Stimulated activated naive B cell treated with anti-CD40 and anti-IgM and Interleukin-4, amounts not matched to agents 10 μg/mL and 1 μg/mL and 100 μg/mL, for 72 hours (primary cell): ENCODE measurements at places on chromosomes 16 and 17.

- peaks cover 35% of the 10 kb centered on the region for H3K4me1 ChIP-seq
- H3K4me3 ChIP-seq = no peak overlapping the region
- H3K36me3 ChIP-seq = peaks cover 21% of the 10 kb centered on the region
- no peak for DNase-seq
- no peaks in the 10 kb centered on the region for H3K27me3 ChIP-seq
- H3K27ac ChIP-seq = no peak overlapping the region
These were observed 161.0 kb downstream of the SEC14L1 start for GRCh38 chr17:77301694-77302266.

- DNase-seq = no peak
- peaks cover 4% of the 10 kb centered on the region for H3K4me1 ChIP-seq
- H3K27ac ChIP-seq = no peak overlapping the region
- H3K27me3 ChIP-seq = no peaks in the 10 kb centered on the region
- no peaks in the 10 kb centered on the region for H3K36me3 ChIP-seq
- no peak overlapping the region for H3K4me3 ChIP-seq
These were observed 191.0 kb downstream of the TANC2 start for GRCh38 chr17:63156986-63157385.

DNA sequence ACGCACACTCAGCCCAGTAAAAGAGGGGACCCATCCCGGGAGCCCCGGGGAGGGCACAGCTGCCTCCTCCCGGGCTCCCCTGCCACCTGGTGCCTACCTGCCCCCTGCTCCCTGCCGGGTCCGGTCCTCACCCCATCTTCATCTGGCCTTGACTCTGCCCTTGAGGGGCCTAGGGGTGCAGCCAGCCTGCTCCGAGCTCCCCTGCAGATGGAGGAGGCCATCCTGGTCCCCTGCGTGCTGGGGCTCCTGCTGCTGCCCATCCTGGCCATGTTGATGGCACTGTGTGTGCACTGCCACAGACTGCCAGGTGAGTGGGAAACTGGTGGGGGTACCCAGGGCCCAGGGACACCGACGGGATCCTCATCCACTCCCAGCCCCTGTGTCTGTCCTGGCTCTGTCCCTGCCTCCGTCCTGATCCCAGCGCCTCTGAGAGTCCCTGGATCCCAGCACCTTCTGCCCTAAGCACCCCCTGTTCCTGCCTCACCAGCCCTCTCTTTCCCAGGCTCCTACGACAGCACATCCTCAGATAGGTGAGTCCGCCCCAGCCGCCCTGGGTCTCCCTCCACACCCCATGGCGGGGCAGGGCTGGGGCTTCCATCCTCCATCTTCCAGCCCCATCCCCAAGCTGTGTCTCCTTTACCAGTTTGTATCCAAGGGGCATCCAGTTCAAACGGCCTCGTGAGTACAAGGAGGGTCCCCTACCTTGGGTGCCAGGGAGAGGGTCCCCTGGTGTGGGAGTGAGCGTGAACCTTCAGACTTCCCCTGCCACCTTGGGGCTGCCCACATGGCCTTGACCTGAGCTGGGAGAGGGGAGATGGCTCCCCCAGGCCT lies 574 bp downstream of the LAT start:
- peak overlapping the region; percentile 47 for H3K27ac ChIP-seq
- H3K4me3 ChIP-seq = peak overlapping the region; percentile 20
- no peak for DNase-seq
- peaks cover 26% of the 10 kb centered on the region for H3K4me1 ChIP-seq
- no peaks in the 10 kb centered on the region for H3K27me3 ChIP-seq
- peaks cover 80% of the 10 kb centered on the region for H3K36me3 ChIP-seq

DNA sequence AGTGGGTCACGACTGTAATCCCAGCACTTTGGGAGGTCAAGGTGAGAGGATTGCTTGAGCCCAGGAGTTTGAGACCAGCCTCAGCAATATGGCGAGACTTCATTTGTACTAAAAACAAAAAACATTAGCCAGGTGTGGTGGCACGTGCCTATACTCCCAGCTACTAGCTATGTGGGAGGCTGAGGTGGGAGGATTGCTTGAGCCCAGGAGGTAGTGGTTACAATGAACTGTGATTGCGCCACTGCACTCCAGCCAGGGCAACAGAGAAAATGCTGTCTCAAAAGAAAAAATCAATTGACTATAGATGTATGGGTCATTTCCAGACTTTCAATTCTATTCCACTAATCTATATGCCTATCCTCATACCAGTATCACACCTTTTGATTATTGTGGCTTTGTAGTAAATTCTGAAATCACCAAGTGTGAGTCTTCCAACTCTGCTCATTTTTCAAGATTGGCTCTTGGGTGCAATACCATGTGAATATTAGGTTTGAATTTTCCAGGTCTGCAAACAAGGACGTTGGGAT lies 27.2 kb upstream of the CEP20 start:
- no peak overlapping the region for H3K4me3 ChIP-seq
- H3K4me1 ChIP-seq = peaks cover 8% of the 10 kb centered on the region
- no peak for DNase-seq
- H3K27me3 ChIP-seq = no peaks in the 10 kb centered on the region
- no peaks in the 10 kb centered on the region for H3K36me3 ChIP-seq

- peaks cover 26% of the 10 kb centered on the region for H3K4me1 ChIP-seq
- DNase-seq = peak; percentile 30
- no peaks in the 10 kb centered on the region for H3K27me3 ChIP-seq
These were observed 801 bp downstream of the VPS35 start for GRCh38 chr16:46688101-46688653.

GRCh38 chr17:13265311-13265710 lies 247.5 kb upstream of the ELAC2 start:
- no peak overlapping the region for H3K27ac ChIP-seq
- no peak overlapping the region for H3K4me3 ChIP-seq
- H3K36me3 ChIP-seq = no peaks in the 10 kb centered on the region
- H3K27me3 ChIP-seq = peaks cover 3% of the 10 kb centered on the region
- H3K4me1 ChIP-seq = no peaks in the 10 kb centered on the region

DNA sequence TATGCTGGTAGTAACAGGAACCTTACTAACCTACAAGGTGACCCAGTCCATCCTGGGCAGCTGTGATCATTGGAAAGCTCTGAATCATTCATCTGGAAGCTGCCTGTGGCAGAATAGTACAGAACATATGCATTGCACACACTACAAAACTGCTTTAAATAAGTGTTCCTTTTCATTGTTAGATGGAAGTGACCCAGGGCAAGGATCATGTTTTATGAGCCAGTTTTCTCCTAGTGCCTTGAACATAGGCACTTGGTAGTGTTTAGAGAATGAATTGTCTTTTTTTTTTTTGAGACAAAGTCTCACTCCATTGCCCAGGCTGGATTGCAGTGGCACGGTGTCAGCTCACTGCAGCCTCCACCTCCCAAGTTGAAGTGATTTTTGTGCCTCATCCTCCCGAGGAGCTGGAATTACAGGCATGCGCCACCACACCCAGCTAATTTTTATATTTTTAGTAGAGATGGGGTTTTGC lies 55.4 kb downstream of the TENT4B start:
- no peak for DNase-seq
- peaks cover 2% of the 10 kb centered on the region for H3K36me3 ChIP-seq

GRCh38 chr17:3005696-3006095 lies 57.7 kb downstream of the OR1D5 start:
- H3K4me3 ChIP-seq = no peak overlapping the region
- H3K27me3 ChIP-seq = no peaks in the 10 kb centered on the region
- no peak overlapping the region for H3K27ac ChIP-seq
- H3K36me3 ChIP-seq = peaks cover 1% of the 10 kb centered on the region

- peaks cover 56% of the 10 kb centered on the region for H3K36me3 ChIP-seq
- H3K27ac ChIP-seq = no peak overlapping the region
- DNase-seq = no peak
- H3K27me3 ChIP-seq = no peaks in the 10 kb centered on the region
- H3K4me3 ChIP-seq = no peak overlapping the region
These were observed 22.9 kb downstream of the CRAMP1 start for GRCh38 chr16:1635070-1635469.

DNA sequence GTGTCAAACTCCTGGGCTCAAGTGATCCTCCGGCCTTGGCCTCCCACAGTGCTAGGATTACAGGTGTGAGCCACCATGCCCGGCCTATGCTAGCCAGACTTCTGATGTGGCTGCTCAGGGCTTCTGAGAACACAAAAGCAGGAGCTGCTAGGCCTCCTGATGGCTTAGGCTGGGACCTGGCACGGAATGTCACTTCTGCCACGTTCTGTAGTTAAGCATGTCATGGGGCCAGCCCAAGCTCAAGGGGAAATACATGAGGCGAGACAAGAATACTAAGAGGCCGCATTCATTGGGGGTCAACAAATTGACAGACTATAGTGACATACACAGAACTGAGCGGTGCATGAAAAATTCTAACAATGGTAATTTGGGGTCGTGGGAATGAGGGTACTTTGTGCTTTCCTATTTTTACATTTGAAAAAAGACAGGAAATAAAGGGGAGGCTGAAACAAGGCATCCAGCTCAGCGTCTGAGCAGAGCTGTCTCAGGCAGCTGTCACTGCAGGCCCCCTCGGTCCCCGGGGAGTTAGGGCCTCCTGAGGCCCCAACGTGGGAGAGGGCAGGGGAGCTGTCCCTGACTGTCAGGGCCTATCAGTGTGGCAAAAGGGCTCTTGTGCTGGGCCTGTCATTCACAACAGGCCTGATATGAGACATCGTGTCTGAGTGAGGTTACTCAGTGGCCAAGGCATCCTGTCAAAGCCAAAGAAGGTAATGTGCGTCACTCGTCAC lies 26.4 kb downstream of the CFAP20 start:
- no peaks in the 10 kb centered on the region for H3K36me3 ChIP-seq
- H3K27me3 ChIP-seq = peaks cover 4% of the 10 kb centered on the region
- peaks cover 8% of the 10 kb centered on the region for H3K4me1 ChIP-seq
- H3K4me3 ChIP-seq = no peak overlapping the region
- H3K27ac ChIP-seq = no peak overlapping the region
- no peak for DNase-seq

DNA sequence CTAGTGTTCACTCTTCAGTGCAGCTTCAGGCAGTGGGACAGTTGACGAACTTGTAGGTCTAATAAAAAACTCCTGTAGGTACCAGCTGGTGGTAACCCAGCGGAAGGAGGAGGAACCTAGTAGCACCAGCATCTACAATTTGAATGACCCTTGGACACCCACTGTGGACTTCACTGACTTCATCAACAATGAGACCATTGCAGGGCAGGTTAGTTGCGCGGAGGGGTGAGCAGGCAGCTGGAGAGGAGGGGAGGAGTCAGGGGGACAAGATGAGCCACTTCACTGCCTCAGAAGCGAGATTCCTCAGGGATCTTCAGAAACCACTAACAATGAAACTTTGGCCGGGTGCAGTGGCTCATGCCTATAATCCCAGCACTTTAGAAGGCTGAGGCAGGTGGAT lies 22.3 kb downstream of the AOC3 start:
- H3K4me1 ChIP-seq = no peaks in the 10 kb centered on the region
- no peak for DNase-seq
- H3K4me3 ChIP-seq = no peak overlapping the region

DNA sequence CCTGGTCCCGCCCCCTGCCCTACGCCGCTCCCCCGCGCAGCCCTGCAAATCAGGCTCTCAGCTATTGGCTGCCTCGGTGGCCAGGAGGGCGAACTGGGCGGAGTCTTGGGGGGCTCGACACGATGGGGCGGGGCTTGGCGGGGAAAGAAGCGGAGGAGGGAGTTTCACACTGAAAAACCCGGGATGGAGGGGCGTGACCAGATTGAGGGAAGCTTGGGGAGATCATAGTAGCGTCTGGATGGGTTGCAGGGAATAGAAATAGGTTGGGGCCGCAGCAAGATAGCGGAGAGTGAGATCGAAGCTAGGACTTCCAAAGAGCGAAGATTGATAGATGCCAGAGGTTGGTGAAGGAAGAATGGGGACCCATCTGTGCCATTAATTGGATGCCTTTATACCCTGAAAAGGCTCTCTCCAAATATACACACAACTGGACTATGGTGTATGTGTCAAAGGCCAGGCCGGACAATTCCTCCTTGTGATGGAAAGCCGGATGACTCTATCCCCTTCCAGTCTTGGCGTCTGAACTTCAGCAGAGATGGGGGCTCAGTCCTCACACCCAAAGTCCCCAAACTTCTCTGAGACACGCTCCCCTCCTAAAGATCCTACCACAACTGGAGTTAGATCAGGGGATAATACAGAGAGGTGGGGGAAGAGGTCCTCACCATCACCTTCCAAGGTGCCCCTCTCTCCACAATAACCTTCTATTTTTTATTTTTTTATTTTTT lies 376 bp upstream of the STAC2 start:
- no peaks in the 10 kb centered on the region for H3K36me3 ChIP-seq
- peaks cover 19% of the 10 kb centered on the region for H3K4me1 ChIP-seq
- H3K27me3 ChIP-seq = peaks cover 79% of the 10 kb centered on the region
- peak overlapping the region; percentile 83 for H3K4me3 ChIP-seq
- DNase-seq = no peak

GRCh38 chr17:68641276-68642117 lies 40.3 kb upstream of the FAM20A start:
- no peaks in the 10 kb centered on the region for H3K4me1 ChIP-seq
- no peak for DNase-seq
- H3K36me3 ChIP-seq = no peaks in the 10 kb centered on the region

DNA sequence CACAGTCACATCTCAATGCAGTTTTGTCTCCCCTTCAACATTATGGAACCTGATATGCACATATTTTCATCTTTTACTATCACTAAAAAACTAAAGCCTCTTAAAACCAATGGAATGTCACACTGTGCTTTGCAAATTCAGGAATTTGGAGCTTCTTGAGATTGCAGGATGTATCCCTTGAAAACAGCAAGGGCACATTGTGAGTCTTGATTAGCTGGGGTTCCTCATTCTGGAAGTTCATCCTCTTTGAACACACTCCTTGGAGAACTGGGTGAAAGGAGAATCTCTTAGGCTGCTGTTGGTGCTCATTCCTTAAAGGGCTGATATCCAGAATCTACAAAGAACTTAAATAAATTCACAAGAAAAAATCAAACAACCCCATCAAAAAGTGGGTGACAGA lies 21.1 kb upstream of the MYOCD start:
- H3K4me1 ChIP-seq = peaks cover 2% of the 10 kb centered on the region
- no peak overlapping the region for H3K4me3 ChIP-seq
- DNase-seq = no peak
- no peaks in the 10 kb centered on the region for H3K36me3 ChIP-seq
- H3K27ac ChIP-seq = no peak overlapping the region
- H3K27me3 ChIP-seq = peaks cover 1% of the 10 kb centered on the region

GRCh38 chr16:794091-794822 lies 5.8 kb downstream of the CHTF18 start:
- H3K27me3 ChIP-seq = peaks cover 11% of the 10 kb centered on the region
- DNase-seq = no peak
- peaks cover 43% of the 10 kb centered on the region for H3K36me3 ChIP-seq
- peaks cover 22% of the 10 kb centered on the region for H3K4me1 ChIP-seq
- no peak overlapping the region for H3K27ac ChIP-seq

- DNase-seq = no peak
- H3K4me1 ChIP-seq = no peaks in the 10 kb centered on the region
- H3K4me3 ChIP-seq = no peak overlapping the region
- no peak overlapping the region for H3K27ac ChIP-seq
- peaks cover 34% of the 10 kb centered on the region for H3K27me3 ChIP-seq
- no peaks in the 10 kb centered on the region for H3K36me3 ChIP-seq
These were observed 165.5 kb downstream of the GRIN2A start for GRCh38 chr16:10016752-10017151.

DNA sequence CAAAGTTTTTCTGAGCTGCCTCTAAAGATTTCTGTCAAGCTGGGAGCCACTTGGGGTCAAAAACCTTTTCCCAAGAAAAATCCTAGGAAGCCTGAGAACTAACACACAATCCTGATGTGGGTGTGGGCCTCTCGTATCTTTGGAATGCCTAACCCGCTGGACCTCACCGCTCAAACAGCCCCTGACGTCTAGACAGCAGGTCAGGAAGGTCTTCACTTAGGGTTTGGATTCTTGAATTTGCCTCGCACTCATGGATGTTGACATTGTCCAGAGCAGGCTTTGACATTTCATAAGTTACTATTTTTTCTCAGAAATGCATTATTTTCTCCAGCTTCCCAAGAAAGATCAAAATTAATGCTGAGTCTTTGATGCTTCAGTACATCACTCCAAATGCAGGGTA lies 18.9 kb downstream of the TEX2 start:
- no peak for DNase-seq
- no peaks in the 10 kb centered on the region for H3K27me3 ChIP-seq
- peaks cover 4% of the 10 kb centered on the region for H3K4me1 ChIP-seq
